ENCODE measurements at places on chromosomes 5 and 9. TPM values are rescaled to one million over a fixed set of nuclear protein-coding genes. Genes with fewer than 3 reads are reported as not detected.

- DNase-seq: no peak
Observed at GRCh38 chr5:18630458-18631045, 996.3 kb downstream of the TAF11L14 start.

DNA sequence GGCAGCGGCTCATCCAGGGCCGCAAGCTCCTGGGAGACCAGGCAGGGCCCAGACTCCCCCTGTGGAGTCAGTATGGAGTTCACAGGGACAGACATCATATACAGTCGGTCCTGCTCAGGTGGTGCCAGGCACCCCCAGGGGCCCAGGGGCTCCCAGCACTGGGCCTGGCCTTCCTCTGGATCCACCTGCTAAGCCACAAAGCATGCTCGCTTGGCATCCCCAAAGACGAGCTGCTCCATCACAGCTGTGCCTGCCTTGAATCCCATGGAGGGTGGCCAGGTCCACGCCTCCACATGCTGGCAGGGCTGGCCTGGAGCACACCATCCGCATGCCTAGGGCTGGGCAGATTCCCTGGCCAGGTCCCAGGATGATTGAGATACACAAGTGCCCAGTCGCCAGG, 4.6 kb downstream of the BICD2 start:
- DNase-seq: peak; percentile 87

Gene GLDC
- total RNA-seq: 1.4 TPM

Gene ZBTB26
- total RNA-seq: 9.3 TPM

GRCh38 chr5:22258139-22258538, 595.0 kb downstream of the CDH12 start:
- no peak for DNase-seq

DNA sequence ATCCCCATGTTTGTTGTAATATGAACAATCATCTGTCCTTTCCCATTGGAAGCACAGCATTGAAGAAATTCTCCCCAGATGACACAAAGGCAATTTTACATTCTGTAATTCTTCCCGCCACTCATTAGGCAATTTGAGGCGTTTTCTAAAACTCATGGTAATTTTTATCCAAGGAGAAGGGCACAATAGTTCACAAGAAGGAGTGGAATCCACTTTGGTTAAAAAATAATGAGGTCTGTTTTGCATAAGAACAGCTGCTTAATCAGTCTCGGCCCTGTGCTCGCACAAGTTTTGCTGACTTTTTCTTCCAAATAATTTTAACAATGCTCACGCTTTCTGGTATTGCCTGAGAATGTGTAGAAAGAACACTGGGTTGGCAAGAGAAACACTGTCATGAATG, 94.0 kb downstream of the CAVIN4 start:
- DNase-seq: no peak

GRCh38 chr5:78523314-78524193, 125.0 kb downstream of the LHFPL2 start:
- DNase-seq: no peak

Gene SVEP1
- 120 TPM for total RNA-seq

- peak; percentile 21 for DNase-seq
Observed at GRCh38 chr9:135227641-135228251, 140.3 kb downstream of the OLFM1 start.

Gene PTPRD
- total RNA-seq: 92.0 TPM

DNA sequence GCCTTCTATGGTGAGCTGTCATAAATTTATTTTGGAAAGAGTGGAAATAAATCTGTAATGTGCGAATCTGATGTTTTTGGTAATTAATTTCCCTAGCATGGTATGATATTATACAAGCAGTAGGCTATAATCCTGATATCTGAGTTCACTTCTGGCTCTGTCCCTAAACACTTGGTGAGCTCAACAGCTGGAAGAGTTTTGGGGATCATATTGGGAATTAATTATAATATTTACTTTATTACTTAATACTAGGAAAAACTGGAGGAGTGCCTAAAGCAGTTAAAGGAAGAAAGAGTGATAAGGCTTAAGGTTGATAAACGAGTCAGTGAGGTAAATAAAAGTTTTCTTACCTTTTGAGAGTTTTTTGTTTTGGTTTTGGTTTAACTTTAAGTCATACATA, 26.8 kb downstream of the CEP78 start:
- no peak for DNase-seq

DNA sequence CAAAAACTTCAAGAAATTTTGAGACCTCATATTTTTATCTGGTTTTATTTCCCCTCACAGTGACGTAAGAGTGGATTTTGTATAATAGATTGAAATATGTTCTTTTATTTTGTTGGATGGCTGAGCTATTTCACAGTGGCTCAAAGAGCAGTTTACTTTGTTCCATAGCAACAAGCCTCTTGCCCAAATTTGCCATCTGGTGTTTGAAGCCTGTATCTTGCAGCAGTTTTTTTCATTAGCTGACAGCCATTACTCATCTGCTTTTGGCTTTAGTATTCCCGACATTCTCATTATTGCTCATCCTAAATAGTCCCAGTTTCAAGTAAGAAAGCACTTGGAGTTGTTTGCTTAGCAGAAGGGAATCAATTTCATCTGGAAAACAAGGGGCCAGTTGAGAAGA, 36.3 kb downstream of the GDA start:
- no peak for DNase-seq

Gene C5orf52
- total RNA-seq: not detected

DNA sequence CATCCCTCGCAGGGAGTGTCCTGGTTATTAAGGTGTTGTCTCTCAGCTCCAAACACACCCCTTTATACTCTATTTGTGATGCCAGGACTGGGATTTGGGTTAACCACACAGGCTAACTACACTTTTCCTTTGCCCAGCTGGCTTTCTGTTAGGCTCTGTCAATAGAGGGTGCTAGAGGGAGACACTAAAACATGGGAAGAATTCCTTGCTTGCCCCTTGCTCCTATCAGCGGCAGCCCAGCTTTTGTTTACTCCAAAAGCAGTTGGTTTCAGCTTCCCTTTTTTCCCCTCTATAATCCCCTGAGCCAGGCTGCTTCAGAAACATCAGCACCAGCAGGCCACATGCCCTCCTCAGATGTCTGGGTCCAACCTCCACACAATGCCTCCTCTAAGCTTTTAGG, 297.1 kb downstream of the KCTD16 start:
- DNase-seq: no peak

GRCh38 chr9:129312251-129313122, 134.4 kb upstream of the IER5L start:
- peak; percentile 48 for DNase-seq

DNA sequence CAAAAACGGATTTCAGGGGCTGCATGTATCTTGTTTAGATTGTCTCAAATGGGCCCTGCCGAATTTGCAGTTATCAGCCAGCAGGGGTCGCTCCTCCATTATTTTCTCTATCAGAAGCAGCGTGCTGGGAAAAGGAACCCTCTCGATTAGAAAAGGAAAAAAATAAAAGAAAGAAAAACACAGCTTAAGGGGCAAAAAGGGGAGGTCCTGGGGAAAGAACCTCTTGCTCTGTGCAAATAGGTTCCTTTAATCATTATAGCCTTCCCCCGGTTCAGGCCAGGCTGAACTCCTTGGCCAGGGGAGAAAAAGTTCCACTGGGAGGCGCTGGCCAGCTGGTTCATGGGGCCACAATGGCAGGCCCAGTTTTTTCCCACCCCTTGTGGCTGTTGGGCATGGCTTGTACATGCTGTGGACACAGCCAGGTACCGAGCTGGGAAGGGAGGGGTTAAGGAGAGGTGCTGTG, 25.0 kb upstream of the CAPSL start:
- DNase-seq: no peak

Gene NFIB
- total RNA-seq: 278 TPM

Gene PAEP
- not detected for total RNA-seq

GRCh38 chr9:133369933-133370332, 5.9 kb downstream of the SURF4 start:
- no peak for DNase-seq

Gene ITGA2
- 5.2 TPM for total RNA-seq

Gene OR1J2
- not detected for total RNA-seq

Gene SLC36A2
- total RNA-seq: not detected

GRCh38 chr5:73288803-73289720, 116.1 kb downstream of the TMEM174 start:
- DNase-seq: no peak

- DNase-seq: no peak
Observed at GRCh38 chr9:108058135-108058814, 568.7 kb upstream of the KLF4 start.
